ENCODE measurements at places on chromosomes 7 and 10.

GRCh38 chr7:144391823-144392255 is 11.7 kb downstream of the NOBOX start:
- no peak for DNase-seq

GRCh38 chr10:85645926-85646711 is 720.5 kb downstream of the GRID1 start:
- DNase-seq = no peak

DNA sequence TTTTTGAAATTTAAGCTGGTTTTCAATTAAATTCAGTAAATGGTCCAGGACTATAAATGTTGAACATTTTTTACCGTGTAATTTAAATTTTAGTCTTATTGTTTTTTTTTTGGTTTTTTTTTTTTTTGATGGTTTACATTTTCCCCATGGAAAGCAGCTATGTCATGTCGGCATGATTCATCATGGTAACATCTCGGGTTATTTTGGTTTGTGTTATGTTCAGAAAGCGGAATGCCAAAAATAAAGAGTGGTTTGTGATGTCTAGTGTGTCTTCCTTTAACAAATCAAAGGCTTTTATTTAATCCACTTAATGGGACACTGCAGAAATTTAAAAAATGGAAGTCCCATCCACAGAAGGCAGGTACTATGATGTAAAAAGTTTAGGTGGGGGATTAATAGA is 58.5 kb downstream of the TRUB1 start:
- DNase-seq = no peak

DNA sequence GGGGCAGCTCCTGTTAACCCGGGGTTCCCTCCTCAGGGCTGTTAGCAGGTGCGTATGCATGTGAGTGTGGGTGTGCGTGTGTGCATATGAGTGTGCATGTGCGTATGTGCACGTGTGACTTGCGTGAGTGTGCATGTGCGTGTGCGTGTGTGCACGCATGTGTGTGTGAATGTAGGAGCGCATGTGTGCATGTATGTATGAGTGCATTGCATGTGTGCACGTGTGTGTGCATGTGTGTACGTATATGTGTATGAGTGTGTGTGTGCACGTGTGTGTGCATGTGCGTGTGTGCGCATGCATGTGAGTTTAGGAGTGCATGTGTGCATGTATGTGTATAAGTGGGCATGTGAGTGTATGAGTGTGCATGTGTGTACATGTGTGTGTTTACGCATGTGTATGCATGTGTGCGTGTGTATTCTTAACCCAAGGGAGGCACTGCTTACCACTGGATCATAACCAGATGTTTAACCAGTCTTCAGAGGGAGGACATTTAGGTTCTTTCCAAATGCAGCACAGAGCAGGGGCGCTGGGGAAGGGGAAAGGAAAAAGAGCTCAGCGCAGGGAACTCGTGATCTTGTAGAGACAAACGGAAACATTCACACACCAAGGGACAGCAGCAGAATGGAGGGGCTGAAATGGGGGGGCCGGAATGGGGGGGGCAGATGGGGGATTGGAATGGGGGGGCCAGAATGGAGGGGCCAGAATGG is 45.0 kb downstream of the PWWP2B start:
- no peak for DNase-seq

- DNase-seq = no peak
Observed at GRCh38 chr10:75694790-75695189, 263.4 kb downstream of the LRMDA start.

Measured in ecto neural progenitor cell (in vitro differentiated cells).